Kidney capillary endothelial cell (primary cell): ENCODE measurements at places on chromosomes 5 and 9.

- no peak for DNase-seq
Observed at GRCh38 chr9:9299134-9299533, 1313.7 kb downstream of the PTPRD start.

GRCh38 chr9:138022121-138022741, 144.6 kb downstream of the CACNA1B start:
- DNase-seq: no peak

- DNase-seq: no peak
Observed at GRCh38 chr5:75656311-75657003, 45.2 kb downstream of the ANKDD1B start.

- DNase-seq: no peak
Observed at GRCh38 chr9:99192786-99193465, 28.8 kb downstream of the ALG2 start.

DNA sequence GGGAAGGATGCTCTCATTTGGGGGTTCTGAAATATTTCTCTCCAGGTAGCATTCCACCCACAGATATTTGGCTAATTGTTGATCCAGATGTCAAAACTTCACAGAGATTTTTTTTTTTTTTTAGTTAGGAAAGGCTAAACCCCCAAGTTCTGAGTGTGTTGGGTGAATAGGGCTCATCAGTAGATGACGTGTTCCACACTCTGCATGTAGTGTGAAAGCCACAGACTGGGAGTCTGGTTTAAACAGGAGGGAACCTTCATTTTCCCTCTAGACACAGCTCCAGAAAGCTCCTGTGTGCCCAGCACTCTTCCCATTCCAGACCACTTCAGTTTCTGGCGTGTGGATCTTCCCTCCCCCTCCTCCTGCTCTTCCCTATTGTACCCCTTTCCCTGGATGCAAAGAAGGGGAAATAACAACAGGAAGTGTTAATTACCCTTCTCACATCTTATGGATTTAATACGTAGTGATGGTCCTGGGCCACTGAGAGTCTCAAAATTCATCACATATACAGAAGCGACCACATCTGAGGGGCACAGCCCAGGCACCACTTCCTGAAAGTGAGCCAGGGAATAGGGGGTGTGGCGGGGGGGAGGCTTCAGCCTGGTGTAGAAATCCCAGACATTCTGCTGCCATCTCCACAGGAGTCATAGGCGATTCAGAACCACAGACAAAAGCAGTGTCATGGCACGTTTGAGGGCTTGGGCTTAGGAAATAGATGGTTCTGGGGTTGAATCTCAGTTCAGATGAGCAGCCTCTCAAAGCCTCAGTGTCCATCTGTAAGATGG, 65.1 kb downstream of the DAP start:
- DNase-seq: no peak

- no peak for DNase-seq
Observed at GRCh38 chr9:126621919-126622735, 8.4 kb downstream of the LMX1B start.

GRCh38 chr5:8993031-8993430, 552.8 kb downstream of the SEMA5A start:
- no peak for DNase-seq

- DNase-seq: no peak
Observed at GRCh38 chr5:29516224-29516623, 1677.3 kb upstream of the CDH6 start.

DNA sequence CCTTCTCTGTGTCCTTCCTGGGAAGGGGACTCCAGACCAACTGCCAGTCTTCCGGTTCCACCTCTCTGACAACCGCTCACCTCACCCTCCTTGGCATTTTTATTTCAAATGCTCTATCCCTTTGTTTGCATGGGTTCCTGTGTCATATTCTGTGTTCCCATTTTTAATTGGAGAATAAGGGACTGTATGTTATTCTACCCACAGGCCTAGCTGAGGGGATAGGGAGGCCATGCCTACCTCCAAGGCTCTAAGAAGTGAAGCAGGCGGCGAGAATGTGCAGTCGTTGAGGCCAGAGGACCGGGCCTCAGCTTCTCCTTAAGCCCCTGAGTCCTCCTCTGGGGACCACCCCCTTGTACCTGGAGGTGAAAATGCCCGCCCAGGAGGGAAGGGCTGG, 936 bp upstream of the WDR5 start:
- peak; percentile 18 for DNase-seq

GRCh38 chr5:125262782-125263181, 516.3 kb upstream of the ZNF608 start:
- peak; percentile 31 for DNase-seq

DNA sequence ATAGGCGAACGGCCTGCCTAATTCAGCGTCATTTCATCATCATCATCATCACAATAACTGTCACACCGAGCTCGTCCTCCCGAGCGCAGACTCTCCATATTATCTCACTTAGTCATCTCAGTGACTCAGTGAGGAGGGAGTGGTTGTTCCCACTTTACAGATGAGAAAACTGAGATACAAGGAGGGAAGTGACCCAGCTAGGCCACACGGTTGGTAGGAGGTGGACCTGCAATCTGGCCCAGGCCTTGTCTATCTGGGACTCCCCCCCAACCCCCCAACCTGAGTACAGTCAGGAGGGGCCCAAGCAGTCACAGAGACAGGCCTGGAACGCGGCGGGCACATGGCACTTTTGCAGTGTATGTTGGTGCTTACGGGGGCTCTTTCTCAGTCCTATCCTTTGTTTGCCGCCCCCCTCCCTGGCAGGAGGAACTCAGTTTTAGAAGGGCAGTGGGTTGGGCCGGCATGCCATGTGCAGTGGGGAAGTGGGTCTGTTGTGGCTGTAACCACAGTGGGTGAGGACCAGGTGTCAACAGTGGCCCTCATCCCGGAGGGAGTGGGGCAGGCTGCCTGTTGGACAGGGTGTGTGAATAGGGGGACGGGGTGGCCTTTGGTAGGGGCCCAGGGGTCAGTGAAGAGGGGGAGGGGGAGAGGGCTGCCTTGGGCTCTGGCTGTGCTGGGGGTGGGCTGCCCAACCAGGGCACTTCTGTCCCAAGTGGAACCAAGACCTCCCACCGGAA, 1.7 kb upstream of the RXRA start:
- no peak for DNase-seq

- DNase-seq: peak; percentile 24
Observed at GRCh38 chr9:128505414-128505765, 871 bp downstream of the GLE1 start.

DNA sequence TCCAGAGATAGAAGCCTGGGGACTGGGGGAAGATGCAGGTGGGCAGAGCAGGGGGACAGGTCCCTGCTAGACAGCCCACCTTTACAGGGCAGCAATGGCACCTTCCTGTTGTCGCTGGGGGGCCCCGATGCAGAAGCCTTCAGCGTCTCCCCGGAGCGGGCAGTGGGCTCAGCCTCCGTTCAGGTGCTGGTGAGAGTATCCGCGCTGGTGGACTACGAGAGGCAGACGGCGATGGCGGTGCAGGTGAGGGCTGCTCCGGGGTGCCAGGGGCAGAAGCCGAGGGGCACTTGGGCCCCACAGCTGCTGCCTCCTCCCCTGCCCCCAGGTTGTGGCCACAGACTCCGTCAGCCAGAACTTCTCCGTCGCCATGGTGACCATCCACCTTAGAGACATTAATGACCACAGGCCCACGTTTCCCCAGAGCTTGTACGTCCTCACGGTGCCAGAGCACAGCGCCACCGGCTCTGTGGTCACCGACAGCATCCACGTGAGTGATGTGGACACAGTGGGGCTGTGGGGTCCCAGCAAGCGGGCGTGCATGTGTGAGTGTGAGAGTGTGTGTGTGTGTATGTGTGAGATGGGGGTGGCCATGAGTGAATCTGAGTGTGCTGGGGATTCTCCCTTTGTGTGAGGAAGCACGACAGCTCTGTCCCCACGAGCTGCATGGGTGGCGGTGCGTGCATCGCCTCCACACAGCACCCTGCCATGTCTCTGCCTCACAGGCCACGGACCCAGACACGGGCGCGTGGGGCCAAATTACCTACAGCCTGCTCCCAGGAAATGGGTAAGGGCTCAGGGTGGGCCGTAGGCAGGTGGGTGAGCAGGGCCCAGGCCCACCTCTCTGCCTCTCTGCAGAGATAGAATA, 28.4 kb downstream of the CDHR2 start:
- no peak for DNase-seq

DNA sequence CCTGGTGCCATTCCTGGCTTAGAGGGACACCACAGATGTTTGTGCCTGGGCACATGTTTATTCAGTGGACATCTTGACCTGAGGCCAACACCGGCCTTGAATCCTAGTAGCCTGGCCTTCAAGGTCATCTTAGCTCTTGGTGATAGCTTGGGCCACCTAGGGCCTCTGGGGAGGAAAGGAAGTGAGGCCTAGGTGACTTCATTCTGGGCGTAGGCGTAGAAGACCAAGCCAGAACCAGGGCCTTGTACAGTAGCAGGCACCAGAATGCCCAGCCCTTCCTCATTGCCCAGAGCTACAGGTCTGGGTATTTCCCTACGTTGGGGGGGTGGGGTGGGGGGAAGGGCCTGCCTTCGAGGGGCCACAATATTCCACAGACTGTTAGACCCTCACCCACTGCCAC, 33.8 kb downstream of the WNK2 start:
- no peak for DNase-seq

GRCh38 chr9:8534828-8535227, 735.2 kb upstream of the DMAC1 start:
- no peak for DNase-seq

DNA sequence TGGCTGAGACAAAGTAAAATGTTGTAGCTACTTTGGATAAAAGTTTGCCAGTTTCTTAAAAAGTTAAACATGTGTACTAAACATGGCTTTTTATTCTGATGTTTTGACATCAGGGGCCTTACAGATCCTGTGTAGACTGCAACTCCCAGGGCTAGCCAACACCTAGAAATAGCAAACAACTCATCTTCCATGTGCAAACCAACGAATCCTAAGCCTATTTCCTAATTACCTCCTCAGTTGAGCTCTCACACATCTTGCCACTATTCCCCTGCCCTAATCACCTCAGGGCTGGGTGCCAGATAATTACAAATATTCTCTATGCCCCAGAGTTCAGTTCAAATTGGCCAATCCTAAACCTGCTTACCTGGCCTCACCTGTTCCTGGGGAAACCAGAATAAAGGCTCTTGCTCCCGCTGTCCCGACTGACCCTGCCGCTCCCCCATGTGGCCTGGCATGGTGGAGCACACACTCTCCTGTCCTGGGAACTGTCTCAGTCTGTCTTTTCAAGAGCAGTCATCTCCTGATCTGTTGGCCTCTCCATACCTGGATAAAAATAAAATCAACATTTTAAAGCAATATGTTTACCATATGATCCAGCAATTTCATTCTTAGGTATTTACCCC, 37.1 kb upstream of the FAM169A start:
- DNase-seq: no peak

DNA sequence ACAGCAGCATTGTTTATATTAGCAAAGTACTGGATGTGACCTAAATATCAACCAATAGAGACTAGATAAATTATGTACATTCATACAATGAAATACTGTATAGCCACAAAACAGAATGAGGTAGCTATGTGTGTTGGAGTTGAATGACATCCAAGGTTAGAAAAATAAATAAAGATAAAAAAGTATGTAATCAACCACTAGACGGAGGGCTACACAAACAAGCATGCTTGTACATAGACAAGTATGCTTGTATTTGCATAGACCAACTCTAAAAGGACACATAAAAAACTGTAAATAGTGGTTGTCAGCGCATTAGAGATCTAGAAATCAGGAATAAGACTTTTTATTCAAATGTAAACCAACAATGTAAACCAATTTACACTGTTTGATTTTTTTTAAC, 3.0 kb downstream of the FEM1C start:
- DNase-seq: no peak

DNA sequence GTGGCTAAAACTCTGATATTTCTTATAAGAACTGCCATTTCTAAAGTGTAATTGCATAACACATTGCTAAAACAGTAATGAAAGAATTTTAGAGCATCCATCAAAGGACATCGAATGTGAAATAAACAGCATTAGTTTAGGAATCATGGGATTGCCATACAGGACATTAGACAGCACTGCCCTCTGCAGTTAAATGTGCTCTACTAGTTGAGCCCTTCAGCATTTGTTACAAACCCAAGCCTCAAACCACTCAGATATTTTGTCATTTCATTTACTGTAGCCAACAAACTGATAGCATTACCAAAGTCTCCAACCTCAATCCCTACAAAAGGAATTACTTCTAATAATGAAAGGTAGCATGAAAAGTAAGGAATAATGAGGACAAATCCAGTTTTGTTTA, 116.8 kb upstream of the COX7C start:
- no peak for DNase-seq

DNA sequence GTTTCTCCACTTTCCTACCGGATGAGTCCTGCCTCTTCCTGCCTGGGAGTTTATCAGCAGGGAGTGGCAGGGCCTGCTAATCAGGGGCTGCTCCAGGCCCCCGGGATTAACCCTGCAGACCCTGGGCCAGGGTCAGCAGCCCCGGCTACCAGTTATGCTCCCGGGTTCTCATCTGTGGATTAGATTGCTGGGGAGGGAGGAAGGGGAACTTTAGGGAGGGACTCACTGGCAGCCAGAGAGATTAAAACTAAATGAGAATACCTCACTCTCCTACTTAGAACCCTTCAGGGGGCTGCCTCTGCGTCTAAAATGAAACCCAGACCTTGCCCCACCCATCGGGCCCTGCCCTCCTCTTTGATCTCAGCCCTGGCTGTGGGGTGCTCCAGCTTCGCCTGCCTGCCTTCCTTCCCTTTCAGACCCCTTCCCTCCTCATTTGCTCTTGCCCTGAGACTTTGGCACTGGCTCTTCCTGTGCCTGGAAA, 130.5 kb upstream of the HAND1 start:
- no peak for DNase-seq

DNA sequence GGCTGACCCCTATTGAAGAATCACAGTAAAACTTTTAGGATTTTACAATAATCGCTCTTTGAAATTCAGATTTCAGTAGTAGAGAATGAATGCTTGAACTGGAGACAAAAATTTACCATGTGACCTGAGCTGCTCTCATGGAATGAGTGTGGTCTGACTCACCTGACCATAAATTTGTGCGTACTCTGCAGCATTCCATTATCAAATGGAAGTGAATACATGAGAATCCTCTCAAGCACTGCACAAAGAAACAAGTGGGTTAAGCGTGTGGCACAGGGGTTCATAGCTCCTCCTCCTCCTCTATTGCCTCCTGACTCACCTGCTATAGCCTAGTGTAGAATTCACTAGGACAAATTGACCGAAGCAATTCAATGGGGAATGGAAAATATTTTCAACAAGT, 269.8 kb upstream of the CDH9 start:
- no peak for DNase-seq

DNA sequence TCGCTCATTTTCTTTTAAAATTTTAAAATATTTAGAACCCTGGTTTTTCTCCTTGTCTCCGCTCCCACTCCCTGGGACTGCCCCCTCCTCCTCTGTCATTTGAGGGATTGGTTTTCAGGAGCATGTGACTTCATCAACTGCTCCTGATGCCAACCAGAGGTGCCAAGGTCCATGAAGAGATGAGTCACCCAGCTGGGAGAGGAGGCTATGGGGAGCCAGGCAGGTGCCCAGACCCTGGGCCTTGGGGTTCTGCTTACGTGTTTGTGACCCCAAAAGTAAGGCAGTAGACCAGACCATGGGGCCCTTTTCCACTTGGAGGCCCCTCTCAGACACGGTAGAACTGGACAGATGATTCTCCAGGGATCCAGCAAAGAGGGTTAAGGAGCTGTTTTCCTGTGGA, 167.0 kb downstream of the FGF18 start:
- DNase-seq: no peak
